Tibial nerve (tissue), 4 donors: ENCODE measurements at places on chromosomes 2 and 18.

- DNase-seq, result no peak
Observed at GRCh38 chr18:23627321-23627720, 35.4 kb downstream of the ANKRD29 start.

GRCh38 chr2:238954841-238955591, 107.1 kb downstream of the TWIST2 start:
- no peak for DNase-seq

- no peak for DNase-seq
Observed at GRCh38 chr2:143906850-143907249, 613.1 kb downstream of the ZEB2 start.

DNA sequence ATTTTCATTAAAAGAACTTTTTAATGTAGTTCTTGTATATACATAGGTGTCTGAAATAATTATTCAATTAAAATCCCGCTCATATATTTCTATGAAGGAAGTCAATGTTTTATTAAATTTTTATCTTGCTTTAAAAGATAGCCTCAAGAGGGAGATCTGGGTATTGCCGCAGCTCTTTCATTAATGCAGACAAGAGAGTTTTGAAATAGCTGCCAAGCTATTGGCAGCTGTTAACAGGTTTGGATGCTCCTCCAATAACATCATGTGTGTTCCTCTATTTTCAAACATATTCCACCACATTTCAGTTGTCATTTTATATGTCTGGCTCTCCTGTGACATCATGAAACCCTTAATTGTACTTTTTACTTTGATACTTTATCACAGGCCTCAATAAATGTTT, 12.9 kb upstream of the NT5C1B start:
- DNase-seq, result no peak

DNA sequence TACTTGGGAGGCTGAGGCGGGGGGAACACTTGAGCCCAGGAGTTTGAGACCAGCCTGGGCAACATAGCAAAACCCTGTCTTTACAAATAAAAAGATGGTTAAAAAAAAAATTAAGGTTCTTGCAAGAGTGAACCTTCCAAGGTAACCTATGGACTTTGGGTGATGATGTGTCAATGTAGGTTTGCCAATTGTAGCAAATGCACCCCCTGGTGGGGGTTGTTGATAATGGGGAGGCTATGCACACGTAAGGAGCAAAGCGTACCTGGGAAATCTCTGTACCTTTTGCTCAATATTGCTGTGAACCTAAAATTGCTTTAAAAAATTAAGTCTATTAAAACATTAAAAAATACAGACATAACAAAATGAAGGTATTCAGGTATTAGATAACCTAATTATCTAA, 70.4 kb downstream of the CWC22 start:
- no peak for DNase-seq

DNA sequence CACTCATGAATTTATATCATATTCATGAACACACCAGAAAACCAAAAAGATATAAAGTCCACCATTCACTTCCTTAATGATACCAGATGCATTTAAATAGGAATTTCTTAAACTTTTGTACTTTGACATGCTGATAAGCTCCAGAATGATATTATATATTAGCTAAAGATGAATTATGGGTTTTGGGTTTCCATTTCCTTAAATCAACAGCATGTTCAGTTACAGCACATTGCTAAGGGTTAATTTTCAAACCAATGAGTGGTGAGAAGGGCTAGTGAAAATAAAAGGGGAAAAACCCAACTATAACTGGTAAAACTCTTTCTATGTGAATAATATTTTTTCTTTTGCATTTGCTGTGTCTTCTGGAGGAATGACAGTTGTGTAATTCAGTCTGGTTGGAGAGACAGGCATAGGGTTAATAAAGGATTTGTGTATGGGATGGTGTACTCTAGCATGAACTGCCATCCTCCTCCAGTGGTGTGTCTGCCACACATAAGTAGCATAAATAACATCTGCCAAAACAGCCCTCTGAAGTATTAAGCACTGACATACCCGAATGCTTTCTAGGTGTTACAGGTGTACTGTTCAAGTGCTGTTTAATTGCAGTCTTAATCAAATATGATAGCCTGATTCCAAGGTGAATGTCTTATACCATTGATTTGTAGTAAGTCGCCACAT, 19.3 kb upstream of the CPS1 start:
- no peak for DNase-seq

DNA sequence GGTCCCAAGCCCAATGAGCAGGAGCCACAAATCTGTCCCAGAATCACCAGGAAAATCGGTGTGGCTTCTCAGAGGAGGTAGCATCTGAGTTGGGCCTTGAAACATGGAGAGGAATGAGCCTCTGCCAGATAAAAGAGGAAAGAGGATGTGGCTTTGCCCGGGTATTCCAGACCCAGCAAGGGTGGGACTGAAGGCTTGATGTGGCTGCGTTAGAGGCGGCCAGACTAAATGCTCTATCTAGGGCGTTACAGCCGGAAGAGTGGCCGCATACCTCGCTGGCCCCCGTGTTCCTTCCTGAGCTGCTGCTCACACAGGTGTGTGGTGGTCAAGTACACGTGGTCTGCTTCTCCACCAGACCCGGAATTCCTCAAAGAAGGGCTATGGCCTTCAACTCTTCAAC, 33.9 kb upstream of the POMC start:
- no peak for DNase-seq

DNA sequence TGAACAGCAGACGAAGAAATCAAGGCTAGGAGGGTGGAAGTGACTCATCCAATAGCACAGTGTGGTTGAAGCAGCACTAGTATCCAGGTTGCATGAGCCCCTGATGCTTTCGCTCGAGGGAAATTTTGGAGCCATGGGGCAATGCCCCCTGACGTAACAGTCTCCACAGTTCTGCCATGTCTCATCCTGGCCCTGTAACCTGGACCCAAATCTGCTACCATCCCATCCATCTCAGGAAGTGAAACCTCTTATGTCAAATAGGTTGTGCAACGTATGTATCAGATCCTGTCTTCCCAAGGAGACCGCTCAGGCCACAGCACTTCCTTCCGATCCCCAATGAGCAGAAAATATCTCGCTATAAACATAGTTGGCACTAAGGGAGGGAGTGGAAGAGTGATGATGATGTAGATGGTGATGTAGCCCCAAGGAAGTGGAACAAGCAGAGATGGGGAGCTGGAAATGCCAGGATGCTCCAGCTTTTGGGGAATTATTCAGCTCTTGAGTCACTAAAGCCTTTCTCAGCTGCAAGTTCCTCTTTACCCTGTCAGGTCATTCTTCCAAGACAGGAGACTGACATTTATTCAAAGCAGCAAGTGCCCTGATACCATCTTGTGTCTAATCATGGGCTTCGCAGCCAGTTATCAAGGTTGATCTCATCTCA, 3.0 kb upstream of the IL1B start:
- no peak for DNase-seq

GRCh38 chr2:28652217-28652616, 99.4 kb upstream of the PPP1CB start:
- no peak for DNase-seq

GRCh38 chr18:55811925-55812324, 223.9 kb upstream of the TCF4 start:
- DNase-seq, result no peak

DNA sequence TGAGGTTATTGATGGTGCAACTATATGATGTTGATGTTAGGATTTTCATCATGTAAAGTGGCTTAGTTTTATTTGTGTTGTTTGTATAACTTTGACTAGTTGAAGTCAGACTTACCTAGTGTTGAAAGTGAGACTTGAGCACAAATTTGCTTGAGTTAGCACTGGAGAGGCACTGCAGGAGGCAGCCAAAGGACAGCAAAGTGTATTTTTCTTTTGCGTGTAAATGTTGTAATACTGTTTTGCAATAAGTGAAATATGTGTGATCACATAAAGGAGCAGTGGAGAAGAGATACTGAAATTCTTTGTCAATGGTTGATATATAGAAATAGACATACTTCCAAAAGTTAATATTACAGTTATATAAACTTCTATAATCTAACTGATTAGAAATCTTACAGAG, 332.0 kb upstream of the RAB12 start:
- DNase-seq, result no peak

GRCh38 chr2:95225658-95226057, 18.3 kb downstream of the ZNF892 start:
- no peak for DNase-seq
